Activated naive CD4-positive, alpha-beta T cell (primary cell): ENCODE measurements at places on chromosomes 13 and 19.
A peak's percentile ranks its signal among the peaks of the same experiment; 100 is the strongest.

DNA sequence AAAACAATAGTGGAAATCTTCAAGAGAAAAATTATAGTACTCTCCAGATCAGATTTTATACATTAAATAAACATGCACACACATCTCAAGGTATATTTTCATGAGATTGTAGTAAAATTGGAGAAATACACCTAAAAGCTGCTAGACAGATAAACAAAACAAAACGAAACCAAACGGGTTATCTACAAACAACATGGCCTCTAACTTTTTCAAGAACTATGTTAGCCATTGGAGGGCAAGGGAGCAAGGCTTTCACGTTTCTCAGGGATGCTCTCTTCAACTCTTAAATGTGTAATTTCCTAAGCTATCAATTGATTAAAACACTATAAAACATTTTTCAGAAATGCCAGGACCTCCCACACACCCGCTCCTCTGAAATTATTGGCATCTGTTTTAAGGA, 1262.4 kb upstream of the PCDH20 start:
- no peak for DNase-seq

DNA sequence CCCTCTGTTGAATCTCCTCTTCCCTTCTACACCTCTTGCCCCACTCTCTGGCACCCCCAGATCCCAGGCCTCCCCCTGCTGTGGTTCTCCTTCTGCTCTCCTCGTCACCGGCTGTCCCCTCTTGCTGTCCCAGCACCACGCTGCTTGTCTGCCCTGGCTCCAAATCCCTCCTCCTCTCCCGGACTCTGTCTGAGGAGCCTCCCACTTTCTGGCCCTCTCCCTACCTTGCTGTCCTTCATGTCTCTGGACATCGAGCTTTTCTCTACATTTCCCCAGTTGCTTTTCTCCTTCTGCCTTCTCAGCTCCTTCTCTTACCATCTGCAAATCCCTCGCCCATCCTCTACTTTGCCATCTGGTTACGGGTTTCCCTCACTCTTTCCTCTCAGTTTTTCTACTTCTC, 1.2 kb downstream of the ZNF347 start:
- no peak for DNase-seq

GRCh38 chr19:57338877-57339276, 12.2 kb upstream of the ZNF304 start:
- DNase-seq: no peak

DNA sequence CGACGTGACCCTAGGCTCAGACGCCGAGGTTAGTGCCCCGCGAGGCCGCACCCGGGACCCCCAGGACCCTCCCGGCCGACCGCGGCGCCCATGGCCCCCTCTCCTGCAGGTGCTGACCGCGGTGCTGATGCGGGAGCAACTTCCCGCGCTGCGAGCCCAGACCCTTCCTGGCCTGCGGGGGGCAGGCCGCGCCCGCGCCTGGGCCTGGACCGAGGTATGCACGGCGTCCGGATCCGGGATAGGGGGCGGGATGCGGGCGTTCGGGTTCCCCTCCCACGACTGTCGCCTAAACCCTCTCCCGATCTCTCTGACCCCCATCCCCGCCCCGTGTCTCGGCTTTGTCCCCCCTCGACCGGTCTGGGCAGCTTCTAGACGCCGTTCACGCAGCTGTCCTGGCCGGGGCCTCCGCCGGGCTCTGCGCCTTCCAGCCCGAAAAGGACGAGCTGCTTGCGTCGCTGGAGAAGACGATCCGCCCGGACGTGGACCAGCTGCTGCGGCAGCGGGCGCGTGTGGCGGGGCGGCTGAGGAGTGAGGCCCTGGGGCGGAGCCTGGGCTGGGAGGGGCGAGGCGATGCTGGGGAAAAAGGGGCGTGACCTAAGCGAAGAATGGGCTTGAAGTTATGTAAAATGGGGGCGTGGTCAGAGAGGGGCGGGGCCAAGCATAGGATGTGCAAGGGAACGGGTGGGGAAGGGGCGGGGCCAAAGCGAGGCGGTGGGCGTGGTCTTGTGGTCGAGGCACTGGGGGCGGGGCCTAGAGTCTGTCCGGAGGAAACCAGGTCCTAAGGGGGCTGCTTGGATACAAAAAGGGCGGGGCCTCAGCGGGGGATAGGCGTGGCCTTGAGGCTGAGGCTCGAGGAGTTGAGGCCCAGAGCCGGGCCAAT, 16.0 kb upstream of the COLGALT1 start:
- DNase-seq: peak; percentile 82

DNA sequence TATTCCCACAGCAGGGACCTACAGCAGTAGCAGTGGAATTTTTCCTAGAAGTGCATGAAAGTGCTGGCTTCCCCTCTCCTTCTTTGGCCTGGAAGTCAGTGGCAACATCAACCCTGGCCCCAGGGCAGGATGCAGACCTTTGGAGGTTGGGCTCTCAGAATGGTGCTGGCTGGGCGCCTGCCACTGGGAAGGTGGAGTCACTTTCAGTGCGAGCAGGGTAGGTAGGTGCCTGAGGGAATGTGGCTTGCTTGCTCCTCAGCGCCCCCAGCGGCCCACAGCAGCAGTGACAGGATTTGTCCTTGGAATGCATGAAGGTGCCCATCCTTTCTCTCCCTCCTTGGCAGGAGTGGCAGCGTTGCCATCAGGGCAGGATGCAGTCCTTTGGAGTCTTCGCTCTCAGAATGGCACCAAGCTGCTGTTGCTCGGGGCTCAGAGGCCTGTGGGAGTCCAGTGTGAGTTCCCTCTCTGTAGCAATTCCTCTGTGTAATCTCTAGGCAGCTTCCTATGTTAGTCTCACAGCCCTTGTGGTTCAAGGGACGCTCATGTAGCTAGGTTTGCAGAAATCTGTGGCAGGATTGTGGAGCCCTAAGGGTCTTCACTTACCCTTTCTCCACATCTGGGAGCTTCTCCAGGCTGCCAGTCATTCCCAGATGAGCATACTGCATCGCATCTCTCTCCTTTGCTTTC, 354.4 kb upstream of the DACH1 start:
- no peak for DNase-seq

DNA sequence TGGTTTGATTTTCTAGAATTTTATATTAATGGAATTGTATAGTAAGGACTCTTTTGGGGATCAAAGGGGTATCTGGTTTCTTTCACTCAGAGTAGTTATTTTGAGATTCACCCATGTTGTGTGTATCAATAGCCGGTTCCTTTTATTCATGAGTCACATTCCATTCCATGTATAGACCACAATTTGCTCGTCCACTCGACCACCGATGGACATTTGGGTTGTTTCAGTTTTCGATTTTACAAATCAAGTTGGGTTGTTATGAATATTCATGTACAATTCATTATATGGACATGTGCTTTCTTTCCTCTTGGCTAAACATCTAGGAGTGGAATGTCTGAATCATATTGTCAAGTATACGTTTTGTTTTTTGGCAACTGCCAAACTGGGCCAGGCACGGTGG, 9.6 kb upstream of the EMP3 start:
- DNase-seq: no peak
